Diencephalon (tissue), 1 donor: ENCODE measurements at places on chromosomes 3 and 15. TPM values are rescaled to one million over a fixed set of nuclear protein-coding genes. Genes with fewer than 3 reads are reported as not detected.

Gene TMEM87A
- total RNA-seq: 75.4 TPM

Gene RSL24D1
- 113 TPM for total RNA-seq

Gene MCF2L2
- total RNA-seq: 60.9 TPM

Gene SERINC4
- total RNA-seq: 0.23 TPM

Gene PHLDB2
- total RNA-seq: 5.8 TPM

Gene PLA1A
- total RNA-seq: 0.23 TPM

Gene ARNT2
- total RNA-seq: 73.4 TPM

Gene ASB14
- 0.69 TPM for total RNA-seq

Gene AGBL1
- 3.0 TPM for total RNA-seq

Gene TIMP4
- total RNA-seq: 11.1 TPM

Gene KBTBD13
- total RNA-seq: not detected

Gene TNNC1
- total RNA-seq: not detected

Gene EFL1
- 27.5 TPM for total RNA-seq

Gene NTRK3
- total RNA-seq: 65.7 TPM

Gene TXNRD3
- total RNA-seq: 15.7 TPM

Gene PLAAT1
- 13.6 TPM for total RNA-seq

Gene NR1D2
- 51.9 TPM for total RNA-seq

Gene SCN11A
- 0.46 TPM for total RNA-seq

Gene CNTN4
- total RNA-seq: 96.0 TPM

Gene EFCC1
- total RNA-seq: 1.6 TPM

Gene BNC1
- not detected for total RNA-seq

Gene KBTBD12
- 1.8 TPM for total RNA-seq

Gene H1-8
- not detected for total RNA-seq

Gene PAK6
- total RNA-seq: 23.5 TPM

Gene TRH
- total RNA-seq: 29.1 TPM

Gene KLHDC8B
- 22.1 TPM for total RNA-seq

Gene ZPLD1
- total RNA-seq: 0.46 TPM

Gene TM6SF1
- total RNA-seq: 5.8 TPM

Gene UNC13C
- 52.6 TPM for total RNA-seq

Gene RASGRP1
- total RNA-seq: 14.5 TPM

Gene GABRB3
- total RNA-seq: 141 TPM

Gene ADPGK
- 38.8 TPM for total RNA-seq

Gene PEAK1
- total RNA-seq: 36.9 TPM

Gene PLSCR4
- 30.2 TPM for total RNA-seq

Gene CPEB1
- 10.8 TPM for total RNA-seq

Gene SLC30A4
- total RNA-seq: 26.3 TPM

Gene GNB4
- total RNA-seq: 110 TPM

Gene FAM81A
- total RNA-seq: 22.6 TPM

Gene ALPK3
- 2.5 TPM for total RNA-seq

Gene EFHB
- 1.6 TPM for total RNA-seq

Gene CPNE9
- total RNA-seq: 12.7 TPM

Gene CCR9
- not detected for total RNA-seq

Gene GRIP2
- total RNA-seq: 11.3 TPM

Gene TTBK2
- total RNA-seq: 44.5 TPM

Gene GCNT3
- 1.8 TPM for total RNA-seq

Gene C3orf20
- 0.23 TPM for total RNA-seq

Gene CIAO2A
- total RNA-seq: 40.8 TPM

Gene VGLL4
- total RNA-seq: 90.4 TPM

Gene CP
- total RNA-seq: 12.0 TPM
